HCT116 (cell line): ENCODE measurements at places on chromosomes 4 and X. TPM values are rescaled to one million over a fixed set of nuclear protein-coding genes. Genes with fewer than 3 reads are reported as not detected.

- DNase-seq, result no peak
Measured at GRCh38 chrX:110491846-110492620, 133.4 kb downstream of the RTL9 start.

The SUPT20HL2 gene
- not detected for total RNA-seq

The DCAF12L2 gene
- not detected for total RNA-seq

The CXCL10 gene
- total RNA-seq, result not detected

GRCh38 chr4:94798808-94799207, 41.1 kb downstream of the BMPR1B start:
- DNase-seq, result no peak

GRCh38 chr4:23770011-23770410, 119.8 kb downstream of the PPARGC1A start:
- no peak for DNase-seq

DNA sequence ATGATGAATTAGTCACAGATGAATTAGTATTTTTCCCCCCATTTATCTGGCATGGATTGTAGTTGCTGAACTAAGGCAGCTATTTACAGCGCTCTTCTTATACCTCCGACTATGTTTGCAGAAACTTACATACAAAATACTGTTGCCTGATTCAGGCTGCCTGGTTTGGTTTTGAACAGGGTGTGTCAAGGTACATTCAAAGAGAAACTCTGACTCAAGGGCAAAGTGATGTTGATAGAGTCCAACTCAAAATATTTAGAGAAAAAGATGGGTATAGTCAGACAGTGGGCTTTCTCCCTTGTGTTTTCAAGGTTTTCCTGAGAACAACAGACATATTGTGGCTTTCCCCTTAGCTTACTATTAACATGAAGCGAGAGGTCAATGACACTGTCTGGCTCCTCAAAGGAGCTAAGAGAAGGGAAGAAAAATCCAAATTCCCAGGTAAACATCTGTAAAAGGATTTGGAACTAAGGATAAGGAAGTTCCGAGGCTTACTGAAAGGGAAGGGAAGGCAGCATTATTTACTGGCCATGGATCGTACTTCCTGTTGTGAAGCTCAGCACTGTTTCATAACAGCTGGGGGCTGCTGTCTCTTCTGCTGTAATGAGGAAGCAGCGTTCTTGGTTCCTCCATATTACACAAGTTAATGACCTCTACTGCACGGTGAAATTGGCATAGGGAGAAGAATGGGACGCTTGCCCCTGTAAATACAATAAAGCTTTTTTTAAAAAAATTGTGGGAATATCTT, 30.9 kb downstream of the FAM9C start:
- no peak for DNase-seq

The STOX2 gene
- 6.3 TPM for total RNA-seq

- no peak for DNase-seq
Measured at GRCh38 chr4:71389149-71389827, 50.5 kb downstream of the SLC4A4 start.

DNA sequence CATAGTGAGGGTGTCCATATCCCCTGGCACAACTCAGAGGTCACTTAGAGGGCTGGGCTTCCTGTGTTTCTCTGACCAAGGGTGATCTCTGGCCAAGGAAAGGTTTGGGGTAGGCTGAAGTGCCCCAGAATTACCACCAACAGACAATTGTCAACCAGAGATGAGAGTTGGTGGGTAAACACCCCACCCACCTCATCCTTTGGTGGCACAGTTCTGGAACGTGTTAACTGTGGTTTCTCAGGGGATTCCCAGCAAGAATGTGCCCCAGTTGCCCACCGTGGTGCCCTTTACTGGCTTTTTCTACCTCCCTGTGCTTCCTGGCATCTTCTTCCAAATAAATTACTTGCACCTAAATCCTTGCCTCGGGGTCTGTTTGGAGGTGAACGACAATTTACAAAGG, 17.1 kb downstream of the GRPR start:
- DNase-seq, result no peak

GRCh38 chrX:113873056-113873455, 710.8 kb upstream of the HTR2C start:
- DNase-seq, result no peak

The GLOD5 gene
- not detected for total RNA-seq

The CPLX1 gene
- 14.5 TPM for total RNA-seq

- DNase-seq, result no peak
Measured at GRCh38 chr4:106951891-106952290, 84.2 kb downstream of the DKK2 start.

DNA sequence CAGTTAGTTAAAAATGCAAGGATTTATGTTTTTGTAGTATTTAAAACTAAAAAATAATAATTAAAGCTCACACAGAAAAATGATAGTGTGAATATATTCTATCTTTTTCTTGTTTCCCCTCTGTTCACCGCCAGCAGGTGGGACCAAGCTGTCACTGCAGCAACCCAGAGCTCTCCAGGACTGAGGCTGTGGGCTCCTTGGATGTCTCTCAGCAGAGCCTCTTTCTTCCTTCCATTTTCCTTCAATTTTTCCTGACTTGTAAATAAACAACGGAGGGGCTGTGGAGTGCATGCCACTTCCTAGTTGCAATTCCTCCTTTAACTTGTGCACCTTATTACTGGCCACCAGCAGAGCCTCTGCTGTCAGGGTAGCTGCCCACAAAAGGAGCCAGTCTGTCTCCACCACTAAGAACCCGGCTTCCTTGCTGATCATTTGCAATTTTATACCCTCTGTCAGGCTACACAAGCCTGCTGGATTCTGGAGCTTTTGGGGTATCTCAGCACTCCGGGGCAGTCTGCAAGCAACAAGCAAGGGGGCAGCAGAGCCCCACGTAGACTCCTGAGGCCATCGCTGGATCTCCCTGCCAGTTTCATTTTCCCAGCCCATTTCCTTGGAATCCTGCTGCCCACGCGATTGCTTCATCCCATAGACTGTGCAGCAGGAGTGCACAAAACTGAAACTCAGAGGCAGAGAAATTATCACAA, 1467.4 kb downstream of the C4orf33 start:
- peak; percentile 66 for DNase-seq

DNA sequence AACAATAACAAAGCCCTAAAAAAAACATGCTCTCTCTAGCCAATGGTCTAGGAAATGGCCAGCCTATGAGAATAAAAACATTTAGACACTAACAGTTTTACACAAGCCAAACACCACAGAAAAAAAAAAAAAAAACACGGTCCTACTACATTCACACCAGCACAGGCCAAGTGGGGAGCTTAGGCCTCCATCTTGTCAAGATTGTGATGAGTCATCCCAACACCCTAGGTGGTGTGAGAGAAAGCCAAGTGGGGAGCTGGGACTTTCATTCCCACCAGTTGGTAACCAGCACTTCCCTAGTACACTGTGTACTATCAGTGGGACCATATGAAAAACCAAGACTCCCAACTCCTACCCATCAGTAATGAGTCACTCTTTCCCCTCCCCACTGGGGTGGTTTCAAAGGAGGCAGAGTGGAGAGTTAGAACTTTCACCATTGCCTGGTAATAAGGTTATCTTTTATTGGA, 95.6 kb downstream of the ADAMTS3 start:
- DNase-seq, result no peak

DNA sequence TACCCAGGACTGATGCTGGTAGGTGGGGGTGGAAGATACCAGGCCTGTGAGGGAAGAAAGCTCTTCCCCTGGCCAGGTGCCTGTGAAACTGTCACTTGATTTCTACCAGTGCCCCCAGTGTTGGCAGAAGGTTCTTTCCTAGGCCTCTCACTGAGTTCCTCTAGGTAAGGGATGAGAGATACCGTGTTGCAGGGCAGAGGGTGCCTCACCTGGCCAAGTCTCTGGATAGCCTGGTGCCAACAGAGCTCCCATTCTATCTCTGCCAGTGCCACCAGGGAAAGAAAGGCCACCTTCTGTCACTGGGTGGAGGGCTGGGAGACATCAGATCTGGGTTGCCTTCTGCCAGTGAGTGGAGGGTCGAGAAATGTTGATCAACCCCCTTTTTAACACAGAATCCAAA, 94.1 kb downstream of the RTL5 start:
- no peak for DNase-seq

GRCh38 chrX:40106676-40107290, 9.0 kb upstream of the BCOR start:
- DNase-seq, result no peak

GRCh38 chr4:108762559-108763225, at the start of gene ETNPPL:
Gene ETNPPL, minus strand, starts transcription at chr4:108763053. Its CDS starts 155 bp downstream, at chr4:108762898.
- no peak for DNase-seq

DNA sequence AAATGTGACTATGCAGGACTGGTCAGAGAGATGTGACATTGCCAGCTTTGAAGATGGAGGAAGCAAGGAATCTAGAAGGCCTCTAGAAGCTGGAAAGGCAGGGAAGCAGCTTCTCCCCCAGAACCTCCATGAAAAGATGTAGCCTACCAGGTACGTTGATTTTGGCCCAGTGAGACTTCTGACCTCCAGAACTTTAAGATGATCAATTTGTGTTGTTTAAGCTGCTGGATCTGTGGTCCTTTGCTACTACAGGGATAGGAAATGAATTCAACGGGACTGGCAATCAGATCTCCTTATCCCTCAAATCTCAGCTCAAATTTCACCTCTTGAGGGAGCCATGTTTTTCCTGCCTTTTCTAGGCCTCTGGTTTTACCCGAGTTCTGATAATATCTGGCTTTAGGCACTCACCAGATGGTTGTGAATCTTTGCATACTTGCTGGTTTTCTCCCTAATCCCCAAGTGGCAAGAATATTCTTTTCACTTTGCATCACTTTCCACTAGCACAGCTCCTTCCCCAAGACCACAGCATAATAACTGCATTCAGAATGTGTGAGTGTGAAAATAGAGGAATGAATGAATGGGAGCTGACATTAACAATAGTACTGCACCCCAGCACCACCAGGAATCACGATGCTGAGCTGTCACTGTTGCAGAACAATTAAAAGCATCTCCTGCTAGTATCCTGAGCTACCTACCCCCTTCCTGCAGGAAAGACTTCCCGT, 25.5 kb upstream of the TMSB4X start:
- DNase-seq, result no peak

DNA sequence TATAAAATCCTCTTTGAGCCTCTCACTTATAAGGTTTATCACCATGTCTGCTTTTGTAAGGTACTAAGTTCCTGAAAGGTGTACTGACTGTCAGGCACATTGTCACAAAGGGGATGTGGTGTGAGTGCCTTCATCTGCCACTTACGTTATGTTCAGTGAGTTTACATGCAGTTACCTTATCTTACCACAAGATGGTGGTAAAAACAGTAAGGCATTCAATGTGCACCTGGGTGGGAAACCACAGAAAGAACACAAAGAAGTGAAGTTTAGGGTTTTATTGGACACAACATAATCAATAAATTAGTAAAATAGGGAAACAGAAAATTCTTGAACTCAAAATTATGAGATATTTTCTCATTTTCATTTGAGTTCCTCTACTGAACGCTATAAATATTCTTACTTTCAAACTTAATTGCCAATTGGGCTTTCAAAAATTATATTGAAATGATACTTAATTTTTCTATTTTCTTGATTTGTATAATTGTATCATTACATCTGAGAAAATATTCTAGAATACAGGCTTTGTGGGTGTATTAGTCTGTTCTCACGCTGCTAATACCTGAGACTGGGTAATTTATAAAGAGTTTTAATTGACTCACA, 650.8 kb downstream of the PCDH7 start:
- peak; percentile 66 for DNase-seq

DNA sequence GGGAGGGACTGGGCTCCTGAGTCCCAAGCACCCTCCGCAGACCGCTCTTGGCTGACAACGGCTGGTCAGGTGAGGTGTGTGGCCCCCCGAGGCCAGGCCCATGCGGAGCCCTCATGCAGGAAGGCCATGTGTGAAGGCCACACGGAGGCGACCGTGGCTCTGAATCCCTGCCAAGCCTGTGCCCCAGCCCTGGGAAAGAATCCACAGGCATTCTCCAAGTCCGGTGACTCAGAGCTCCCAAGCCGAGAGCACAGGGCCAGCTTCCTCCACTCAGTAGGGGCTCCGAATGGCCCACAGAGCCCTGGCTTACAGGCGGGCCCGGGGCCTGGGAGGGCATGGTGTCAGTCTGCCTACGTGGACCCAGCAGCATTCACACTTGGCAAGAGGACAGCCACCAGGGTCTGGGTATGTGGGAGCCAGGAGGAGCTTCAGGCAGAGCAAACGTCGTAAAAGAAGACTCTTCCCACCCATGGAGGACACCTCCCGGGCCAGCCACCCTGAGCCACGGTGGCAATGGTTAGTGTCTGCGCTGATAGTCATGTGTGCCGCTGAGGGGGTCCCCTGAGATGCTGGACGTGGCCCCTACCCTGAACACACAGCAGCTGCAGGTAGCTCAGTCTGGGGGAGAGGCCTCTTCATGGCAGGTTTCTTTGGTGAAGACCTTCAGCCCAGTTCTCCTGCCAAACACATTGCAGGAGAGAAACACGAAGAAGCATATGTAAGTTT, 105.7 kb downstream of the PSAPL1 start:
- DNase-seq, result peak; percentile 67

DNA sequence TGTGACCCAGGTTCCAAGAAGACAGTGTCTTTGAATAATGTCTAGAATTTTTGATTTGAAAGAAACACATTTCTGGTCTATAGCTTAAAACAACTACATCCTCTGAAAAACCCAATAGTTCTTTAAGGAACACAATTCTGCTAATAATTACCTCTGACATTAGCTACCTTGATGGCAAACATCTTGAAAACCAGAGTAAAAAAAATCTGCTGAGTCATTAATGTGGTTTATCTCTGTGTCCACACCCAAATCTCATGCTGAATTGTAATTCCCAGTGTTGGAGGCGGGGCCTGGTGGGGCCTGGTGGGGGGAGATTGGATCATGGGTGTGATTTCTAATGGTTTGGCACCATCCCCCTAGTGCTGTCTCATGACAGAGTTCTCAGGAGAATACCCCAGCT, 1233.8 kb downstream of the NLGN4X start:
- no peak for DNase-seq

DNA sequence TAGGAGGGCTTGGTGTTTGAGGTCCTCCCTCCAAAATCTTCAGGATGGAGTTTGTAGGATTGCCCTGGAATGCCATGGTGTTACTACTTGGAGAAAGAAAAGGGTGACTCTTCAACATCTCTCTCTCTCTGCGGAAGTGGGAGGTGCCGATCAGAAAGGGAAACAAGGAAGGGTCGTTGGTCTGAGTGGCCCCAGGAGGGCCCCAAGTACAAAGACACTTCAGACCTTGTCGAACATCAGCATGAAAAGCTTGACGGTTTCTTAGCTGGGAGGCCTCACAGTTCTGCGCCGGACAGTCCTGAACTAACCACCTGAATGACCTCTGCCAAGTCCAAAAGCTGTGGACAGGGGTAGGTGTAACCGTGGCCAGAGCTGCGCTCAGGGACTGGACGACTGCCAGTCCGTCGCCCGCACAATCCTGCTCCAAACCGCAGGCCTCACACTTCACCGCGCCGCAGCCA, 646 bp upstream of the GSX2 start:
- DNase-seq, result no peak

The IL21 gene
- 0.12 TPM for total RNA-seq

DNA sequence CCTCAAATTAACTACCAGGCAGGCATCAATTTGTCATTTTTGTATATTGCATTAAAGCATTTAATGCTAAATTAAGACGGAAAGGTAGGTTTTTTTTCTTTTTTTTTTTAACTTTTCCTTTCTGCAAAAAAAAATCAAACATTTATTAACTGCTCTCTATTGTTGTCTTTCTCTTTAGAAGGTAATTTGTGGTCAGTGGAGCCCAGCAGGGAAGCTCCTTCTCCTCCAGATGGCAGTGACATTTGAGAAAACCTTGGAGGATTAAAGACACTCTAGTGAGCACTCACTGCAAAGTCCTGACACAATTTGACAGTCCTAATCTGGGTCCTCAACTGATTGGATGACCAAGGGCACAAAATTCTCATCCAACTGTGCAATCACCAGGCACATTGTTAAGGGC, 102.4 kb downstream of the SLIT2 start:
- DNase-seq, result no peak
